ENCODE measurements at places on chromosomes 4 and X. TPM values are rescaled to one million over a fixed set of nuclear protein-coding genes. Genes with fewer than 3 reads are reported as not detected.

- H3K4me1 ChIP-seq: peaks cover 16% of the 10 kb centered on the region
- H3K4me3 ChIP-seq: peak overlapping the region; percentile 4
- no peak for DNase-seq
- no peaks in the 10 kb centered on the region for H3K27me3 ChIP-seq
- H3K27ac ChIP-seq: no peak overlapping the region
- H3K36me3 ChIP-seq: no peaks in the 10 kb centered on the region
Observed at GRCh38 chr4:138438608-138439007, 196.5 kb upstream of the SLC7A11 start.

DNA sequence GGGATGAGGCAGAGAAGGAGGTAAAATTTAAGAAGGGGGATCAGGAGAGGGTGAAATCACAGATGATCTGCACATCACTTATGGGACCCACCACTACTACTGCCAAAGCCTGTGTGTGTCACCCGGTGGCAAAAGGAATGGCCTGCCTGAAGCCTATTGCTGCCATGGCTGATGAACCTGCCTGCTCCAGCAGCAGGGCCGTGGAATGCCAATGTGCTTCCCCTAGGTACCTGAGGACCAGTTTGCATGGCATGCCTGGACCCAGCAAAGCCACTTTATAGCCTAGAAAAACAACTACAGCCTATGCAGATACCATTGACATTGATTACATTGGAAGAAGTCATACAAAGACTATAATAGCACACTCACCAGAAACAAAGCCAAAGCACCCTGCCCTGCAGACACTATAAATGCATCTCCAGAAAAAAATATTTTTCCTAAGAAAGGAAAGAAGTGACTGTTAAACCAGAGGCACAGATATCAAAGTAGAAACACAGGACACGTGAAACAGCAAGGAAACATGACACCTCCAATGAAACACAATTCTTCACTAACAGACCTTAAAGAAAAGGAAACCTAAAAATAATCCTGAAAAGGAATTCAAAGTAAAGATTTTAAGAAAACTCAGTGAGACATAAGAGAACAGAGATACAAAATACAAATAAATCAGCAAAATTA, 680.7 kb upstream of the GRID2 start:
- H3K27ac ChIP-seq: no peak overlapping the region
- H3K4me3 ChIP-seq: no peak overlapping the region
- no peaks in the 10 kb centered on the region for H3K36me3 ChIP-seq
- H3K27me3 ChIP-seq: no peaks in the 10 kb centered on the region
- DNase-seq: no peak

DNA sequence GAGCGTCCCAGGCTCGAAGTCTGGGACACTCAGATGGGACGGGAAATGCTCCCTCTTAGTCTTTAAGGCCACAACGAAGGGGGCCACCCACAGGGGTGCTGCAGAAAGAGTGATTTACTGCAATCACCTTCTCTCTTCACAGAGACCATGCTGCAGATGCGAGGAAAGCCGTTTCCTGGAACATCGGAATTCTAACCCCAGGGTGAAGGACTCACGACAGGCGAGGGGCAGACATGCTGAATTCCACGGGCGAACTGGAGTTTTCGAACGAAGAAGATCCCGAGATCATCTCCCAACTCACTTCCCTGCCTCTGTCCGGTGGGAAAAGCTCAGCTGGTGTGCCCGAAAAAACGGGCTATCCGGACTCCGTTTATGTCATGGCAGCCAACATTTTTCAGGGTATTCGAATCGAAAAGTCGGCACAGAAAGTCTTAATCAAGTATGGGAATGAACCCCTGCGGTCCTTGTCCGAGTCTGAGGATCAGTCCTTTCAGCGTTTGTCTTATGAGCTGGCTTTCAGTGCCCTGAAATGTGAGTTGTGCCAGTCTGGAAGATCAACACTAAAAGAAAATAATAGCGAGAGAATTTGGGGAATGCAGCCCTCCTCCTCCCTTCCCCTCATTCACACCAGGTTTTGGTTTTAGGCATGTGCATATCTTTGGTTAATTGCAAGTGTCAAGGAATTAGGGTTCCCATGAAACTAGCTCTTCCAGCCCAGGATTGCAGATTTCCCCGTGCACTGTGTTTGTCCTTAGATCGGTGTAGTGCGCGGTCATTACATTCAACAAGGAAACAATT, 905 bp downstream of the NSUN7 start:
- H3K4me3 ChIP-seq: peak overlapping the region; percentile 56
- peak; percentile 8 for DNase-seq
- H3K27ac ChIP-seq: no peak overlapping the region

DNA sequence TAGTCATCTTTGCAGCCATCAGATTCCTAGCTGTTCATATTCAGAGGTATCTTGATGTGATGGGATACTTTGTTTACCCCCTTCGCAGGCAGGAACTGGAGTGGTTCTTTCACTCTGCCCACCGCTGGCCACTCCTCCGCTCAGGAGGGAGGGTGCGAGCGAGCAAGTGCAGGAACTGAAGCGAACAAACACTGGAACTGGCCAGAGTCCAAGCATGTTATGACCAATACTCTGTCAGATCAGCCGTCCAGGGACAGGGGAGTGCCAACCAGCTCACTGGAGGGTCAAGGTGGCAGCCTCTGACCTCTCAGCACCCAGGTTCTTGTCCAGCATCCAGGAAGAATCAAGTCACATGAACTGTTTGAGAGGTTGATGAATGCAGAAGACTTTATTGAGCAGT, 18.0 kb upstream of the MANBA start:
- H3K36me3 ChIP-seq: no peaks in the 10 kb centered on the region
- DNase-seq: no peak
- no peaks in the 10 kb centered on the region for H3K4me1 ChIP-seq
- H3K27ac ChIP-seq: no peak overlapping the region
- H3K27me3 ChIP-seq: no peaks in the 10 kb centered on the region
- no peak overlapping the region for H3K4me3 ChIP-seq

DNA sequence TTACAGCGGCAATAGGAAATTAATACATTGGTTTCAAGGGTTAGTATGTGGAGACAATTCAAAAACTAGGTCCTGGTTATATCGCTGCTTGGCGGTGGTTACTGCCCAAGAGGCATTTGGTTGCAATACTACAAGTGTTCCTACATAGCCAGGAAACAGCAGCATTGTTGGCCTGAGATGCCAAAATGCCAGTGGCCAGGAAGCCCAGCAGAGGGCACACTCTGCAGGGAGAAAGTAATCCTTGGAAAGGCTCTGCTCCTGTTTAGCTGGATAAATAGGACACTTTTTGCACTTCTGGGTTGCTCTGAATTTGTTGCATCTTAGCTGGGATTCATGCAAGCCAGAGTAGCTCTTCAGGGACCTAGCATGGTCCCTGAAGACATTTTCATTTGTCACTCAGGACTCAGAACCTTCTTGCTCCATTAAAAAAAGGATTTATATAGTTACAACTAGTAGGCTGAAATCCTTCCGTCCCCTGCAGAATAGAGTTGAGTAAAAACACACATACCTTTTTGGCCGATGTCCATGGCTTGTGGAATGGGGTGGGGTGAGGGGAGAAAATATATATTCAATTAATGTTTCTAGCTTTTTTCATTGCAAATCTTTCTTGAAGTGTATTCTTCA, 8.1 kb upstream of the GPR119 start:
- DNase-seq: peak; percentile 60
- no peak overlapping the region for H3K4me3 ChIP-seq
- no peaks in the 10 kb centered on the region for H3K36me3 ChIP-seq
- no peaks in the 10 kb centered on the region for H3K4me1 ChIP-seq
- peaks cover 4% of the 10 kb centered on the region for H3K27me3 ChIP-seq

GRCh38 chr4:40940317-40940741, 190.6 kb downstream of the NSUN7 start:
- DNase-seq: no peak
- no peaks in the 10 kb centered on the region for H3K27me3 ChIP-seq

GRCh38 chrX:69306063-69306404, 140.8 kb upstream of the PJA1 start:
- H3K4me1 ChIP-seq: peaks cover 41% of the 10 kb centered on the region
- H3K27ac ChIP-seq: peak overlapping the region; percentile 79
- DNase-seq: no peak
- no peaks in the 10 kb centered on the region for H3K36me3 ChIP-seq
- H3K4me3 ChIP-seq: no peak overlapping the region

GRCh38 chrX:107738272-107738671, 37.3 kb downstream of the TSC22D3 start:
- DNase-seq: no peak
- peaks cover 30% of the 10 kb centered on the region for H3K4me1 ChIP-seq
- no peak overlapping the region for H3K27ac ChIP-seq
- no peaks in the 10 kb centered on the region for H3K27me3 ChIP-seq
- no peaks in the 10 kb centered on the region for H3K36me3 ChIP-seq
- no peak overlapping the region for H3K4me3 ChIP-seq

GRCh38 chr4:52863324-52863723, 1.2 kb downstream of the RASL11B start:
- no peaks in the 10 kb centered on the region for H3K36me3 ChIP-seq
- no peaks in the 10 kb centered on the region for H3K27me3 ChIP-seq
- no peak overlapping the region for H3K27ac ChIP-seq
- H3K4me3 ChIP-seq: no peak overlapping the region

GRCh38 chr4:56512166-56512565, 6.6 kb downstream of the ARL9 start:
- H3K4me3 ChIP-seq: no peak overlapping the region
- H3K36me3 ChIP-seq: no peaks in the 10 kb centered on the region
- H3K27ac ChIP-seq: no peak overlapping the region
- H3K27me3 ChIP-seq: no peaks in the 10 kb centered on the region

GRCh38 chr4:113438596-113438995, 322.9 kb downstream of the CAMK2D start:
- DNase-seq: no peak
- no peak overlapping the region for H3K4me3 ChIP-seq
- no peaks in the 10 kb centered on the region for H3K27me3 ChIP-seq
- H3K4me1 ChIP-seq: peaks cover 23% of the 10 kb centered on the region
- H3K27ac ChIP-seq: no peak overlapping the region

- no peak overlapping the region for H3K27ac ChIP-seq
- H3K27me3 ChIP-seq: no peaks in the 10 kb centered on the region
- no peaks in the 10 kb centered on the region for H3K4me1 ChIP-seq
- DNase-seq: no peak
Observed at GRCh38 chr4:24489870-24490269, 94.5 kb downstream of the DHX15 start.

DNA sequence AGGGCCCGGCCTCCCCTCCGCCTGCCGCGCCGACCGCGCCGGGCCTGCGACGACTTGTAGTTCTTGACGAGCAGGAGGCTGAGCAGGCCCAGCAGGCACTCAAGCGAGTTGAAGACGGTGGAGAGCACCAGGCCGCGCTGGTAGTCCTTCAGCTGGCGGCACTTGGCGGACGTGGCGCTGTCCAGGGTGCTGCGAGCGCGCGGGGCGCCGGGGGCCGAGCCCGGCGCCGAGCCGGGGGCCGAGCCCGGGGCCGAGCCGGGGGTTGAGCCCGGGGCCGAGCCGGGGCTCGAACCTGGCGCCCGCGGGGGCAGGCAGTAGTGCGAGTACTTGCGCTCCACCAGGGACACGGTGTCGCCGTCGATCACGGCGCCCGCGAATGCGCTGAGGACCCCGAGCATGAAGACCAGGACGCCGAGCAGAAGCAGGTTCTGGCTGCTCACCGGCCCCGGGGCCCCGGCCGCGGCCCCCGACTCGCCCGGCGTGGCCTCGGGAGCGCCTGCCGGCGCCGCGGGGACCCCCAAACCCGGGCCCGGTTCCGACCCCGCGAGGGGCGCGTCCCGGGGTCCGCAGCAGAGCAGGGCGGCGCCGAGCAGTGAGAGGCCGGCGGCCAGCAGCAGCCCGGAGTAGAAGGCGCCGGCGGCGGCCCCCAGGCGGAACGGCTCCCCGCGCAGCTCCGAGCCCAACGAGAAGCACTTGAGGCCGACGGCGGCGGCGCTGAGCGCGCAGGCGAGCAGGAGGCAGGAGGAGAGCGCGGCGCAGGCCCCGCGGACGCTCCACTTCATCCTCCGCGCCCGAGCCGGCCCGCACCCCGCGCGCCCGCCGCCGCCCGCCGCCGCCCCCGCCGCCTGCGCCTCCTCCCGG, 584 bp downstream of the TMEM271 start:
- H3K27ac ChIP-seq: peak overlapping the region; percentile 57
- H3K4me1 ChIP-seq: peaks cover 16% of the 10 kb centered on the region
- H3K27me3 ChIP-seq: peaks cover 28% of the 10 kb centered on the region
- peak; percentile 71 for DNase-seq

- H3K4me1 ChIP-seq: peaks cover 10% of the 10 kb centered on the region
- peaks cover 57% of the 10 kb centered on the region for H3K27me3 ChIP-seq
- DNase-seq: no peak
- H3K4me3 ChIP-seq: peak overlapping the region; percentile 40
- no peak overlapping the region for H3K27ac ChIP-seq
Observed at GRCh38 chr4:41881981-41882624, 53.1 kb upstream of the TMEM33 start.

Gene BOD1L1
- total RNA-seq: 47.2 TPM

Gene PPP1R2C
- not detected for total RNA-seq

Gene ZNF732
- not detected for total RNA-seq

Gene F8A3
- total RNA-seq: 5.3 TPM

Gene CRLF2
- total RNA-seq: not detected

Gene TRIM75
- not detected for total RNA-seq

Gene MAGEB1
- total RNA-seq: not detected

Gene KLHL4
- total RNA-seq: 0.34 TPM

Gene GLRA3
- not detected for total RNA-seq

Data from A673 (cell line).